ENCODE measurements at places on chromosomes 3 and 15.
A peak's percentile ranks its signal among the peaks of the same experiment; 100 is the strongest.

DNA sequence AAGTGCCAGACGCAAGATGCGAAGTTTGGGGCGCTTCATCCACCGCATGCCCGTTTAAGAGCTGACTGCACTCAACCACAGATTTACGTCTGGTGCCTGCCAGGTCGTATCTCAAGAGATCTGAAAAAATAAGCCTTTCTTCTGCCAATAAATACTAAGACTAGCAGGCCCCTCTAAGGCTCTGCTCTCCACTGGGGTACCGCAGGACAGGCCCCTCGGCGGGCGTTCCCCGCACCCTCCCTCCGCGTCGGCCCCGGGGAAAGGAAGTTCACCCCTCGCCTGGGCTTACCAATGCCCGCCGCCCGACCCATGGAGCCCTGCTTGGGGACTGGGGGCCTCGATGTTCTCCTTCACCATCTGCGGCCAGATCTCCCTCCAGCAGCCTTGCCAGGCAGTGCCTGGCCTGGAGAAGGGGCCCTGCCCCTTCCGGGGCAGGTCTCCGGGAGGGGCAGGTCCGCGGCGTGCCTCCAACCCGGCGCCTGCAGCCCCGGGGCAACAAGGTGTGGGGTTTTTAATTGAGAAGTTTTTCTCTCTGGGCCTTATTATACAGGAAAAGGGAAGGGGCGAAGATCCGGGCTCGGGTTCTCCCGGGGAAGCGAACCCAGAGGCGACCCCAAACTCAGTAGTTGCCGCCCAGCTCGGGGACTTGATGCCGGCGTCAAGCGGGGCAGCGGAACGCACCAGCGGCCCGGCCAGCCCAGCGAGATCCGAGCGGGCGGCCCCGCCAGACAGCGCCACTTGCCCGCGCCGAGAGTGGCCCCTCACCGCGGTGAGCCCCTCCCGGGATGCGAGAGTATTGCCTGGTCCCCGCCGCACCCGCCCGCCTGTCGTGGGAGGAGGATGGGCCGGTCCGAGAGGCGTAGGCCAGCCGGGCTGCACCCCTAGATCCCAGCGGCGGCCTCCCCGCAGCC, 735 bp downstream of the GOLGA8B start:
- DNase-seq = peak; percentile 46

DNA sequence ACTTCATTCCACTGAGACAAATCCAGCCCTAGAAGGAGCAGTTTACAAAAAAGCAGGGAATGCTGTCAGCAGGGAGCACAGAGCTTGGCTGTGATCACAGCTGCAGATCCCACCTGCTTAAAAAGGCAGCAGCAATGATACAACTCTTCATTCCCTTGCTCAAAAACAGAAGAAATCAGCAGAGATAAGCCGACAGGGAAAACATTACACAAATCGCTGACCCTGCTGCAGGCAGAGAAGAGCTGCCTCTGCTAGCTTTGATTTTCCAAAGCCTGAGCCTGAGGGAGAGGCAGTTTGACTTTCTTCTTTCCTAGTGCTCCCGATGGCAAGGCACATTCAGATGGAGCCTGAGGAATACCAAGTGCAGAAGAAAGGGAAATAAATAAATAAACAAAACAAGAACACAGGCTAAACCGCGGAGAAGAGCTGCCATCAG, 80.2 kb downstream of the SHQ1 start:
- no peak for DNase-seq

DNA sequence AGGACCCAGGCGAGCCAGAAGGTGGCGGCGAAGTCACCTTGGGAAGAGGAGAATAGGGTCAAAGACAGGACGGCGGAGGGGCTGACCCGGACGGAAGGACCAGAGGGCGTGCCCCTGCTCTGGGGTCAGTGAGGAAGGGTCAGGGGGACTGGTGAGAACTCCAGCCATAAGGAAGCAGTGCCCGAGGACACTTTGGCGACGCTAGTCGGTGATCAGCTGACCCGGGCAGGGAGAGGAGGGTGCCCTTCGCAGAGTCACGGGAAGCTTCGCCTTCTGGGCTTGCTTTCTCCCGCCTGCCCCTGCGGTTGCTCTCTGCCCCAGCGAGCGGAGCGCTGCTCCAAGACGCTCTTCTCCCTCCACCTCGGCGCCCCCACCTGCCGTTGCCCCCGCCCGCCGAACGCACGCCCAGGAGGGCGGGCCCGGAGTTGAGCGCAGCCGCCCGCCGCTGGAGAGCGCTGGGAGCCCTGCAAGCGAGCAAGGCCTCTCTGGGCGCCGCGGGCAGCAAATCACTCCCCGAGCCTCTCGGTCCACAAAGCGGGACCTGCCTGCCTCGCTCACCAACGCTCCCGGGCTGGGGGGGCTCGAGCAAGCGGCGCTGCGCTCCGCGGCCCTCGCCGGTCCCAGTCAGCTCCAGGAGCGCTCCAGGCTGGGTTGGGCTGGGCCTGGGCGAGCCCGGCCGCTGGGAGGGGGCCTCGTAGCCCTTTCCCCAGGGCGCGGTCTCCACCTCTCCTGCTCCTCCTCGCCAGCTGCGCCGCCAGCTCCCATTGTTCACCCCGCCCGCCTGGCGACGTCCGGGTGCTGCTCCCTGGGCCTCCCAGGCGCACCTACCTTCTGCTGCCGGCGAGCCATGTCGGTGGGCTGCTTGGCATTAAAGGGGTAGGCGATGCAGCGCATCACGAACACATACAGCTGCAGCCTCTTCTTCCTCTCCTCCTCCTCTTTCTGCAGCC, 1.2 kb downstream of the CADPS start:
- DNase-seq = no peak

DNA sequence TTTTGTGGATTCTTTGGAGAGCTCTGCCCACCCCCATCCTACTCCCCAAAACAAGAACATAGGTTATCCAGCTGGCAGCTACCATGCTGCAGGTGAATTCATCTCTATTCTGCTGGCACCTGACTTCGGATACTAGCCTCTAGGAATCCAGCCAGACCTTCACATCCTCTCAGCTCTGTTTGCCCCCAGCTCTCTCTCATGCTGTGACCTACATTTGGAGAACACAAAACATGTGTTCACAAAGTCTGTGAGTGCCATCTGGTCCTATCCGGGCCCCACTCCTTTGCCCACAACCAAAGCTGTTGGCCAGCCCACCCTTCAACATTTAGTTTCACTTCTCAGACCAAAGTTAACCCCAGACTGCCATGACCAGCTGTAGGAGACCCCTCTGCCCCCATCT, 89.4 kb upstream of the C3orf80 start:
- DNase-seq = no peak

- no peak for DNase-seq
Observed at GRCh38 chr15:89751748-89752147, 699 bp upstream of the MESP1 start.

- no peak for DNase-seq
Observed at GRCh38 chr15:37014137-37014536, 86.2 kb downstream of the MEIS2 start.

Measured in ELR (cell line).